Naive thymus-derived CD4-positive, alpha-beta T cell (primary cell): ENCODE measurements at places on chromosomes 6 and 20. TPM values are rescaled to one million over a fixed set of nuclear protein-coding genes. Genes with fewer than 3 reads are reported as not detected.

DNA sequence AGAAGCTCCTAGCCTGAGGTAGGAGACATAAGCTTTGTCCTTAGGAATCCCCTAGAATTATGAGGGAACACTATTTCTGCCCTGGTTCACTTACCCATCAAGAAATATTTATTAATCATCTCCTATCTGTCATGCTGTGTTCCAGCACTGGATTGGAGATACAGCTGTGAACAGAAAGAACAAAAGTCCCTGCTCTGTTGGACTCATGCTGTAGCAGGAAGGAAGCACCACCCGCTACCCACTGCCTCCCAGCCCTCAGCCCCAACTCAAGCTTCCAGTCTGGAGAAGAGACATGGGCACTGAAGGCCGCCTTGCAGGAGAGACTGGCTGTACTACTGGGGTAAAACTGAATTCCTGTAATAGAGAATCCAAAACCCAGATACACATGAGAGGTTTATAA is 78.0 kb downstream of the MDGA1 start:
- H3K4me1 ChIP-seq = peaks cover 61% of the 10 kb centered on the region
- H3K36me3 ChIP-seq = no peaks in the 10 kb centered on the region
- H3K27ac ChIP-seq = no peak overlapping the region
- DNase-seq = no peak
- no peak overlapping the region for H3K4me3 ChIP-seq

GRCh38 chr20:10469599-10469998 is 34.5 kb downstream of the SLX4IP start:
- H3K36me3 ChIP-seq = peaks cover 5% of the 10 kb centered on the region
- H3K4me1 ChIP-seq = no peaks in the 10 kb centered on the region
- no peak overlapping the region for H3K4me3 ChIP-seq
- no peaks in the 10 kb centered on the region for H3K27me3 ChIP-seq

GRCh38 chr20:10550204-10551118 is 115.4 kb downstream of the SLX4IP start:
- H3K4me1 ChIP-seq = peaks cover 5% of the 10 kb centered on the region
- H3K4me3 ChIP-seq = no peak overlapping the region
- DNase-seq = no peak
- no peaks in the 10 kb centered on the region for H3K36me3 ChIP-seq
- no peaks in the 10 kb centered on the region for H3K27me3 ChIP-seq
- H3K27ac ChIP-seq = no peak overlapping the region

DNA sequence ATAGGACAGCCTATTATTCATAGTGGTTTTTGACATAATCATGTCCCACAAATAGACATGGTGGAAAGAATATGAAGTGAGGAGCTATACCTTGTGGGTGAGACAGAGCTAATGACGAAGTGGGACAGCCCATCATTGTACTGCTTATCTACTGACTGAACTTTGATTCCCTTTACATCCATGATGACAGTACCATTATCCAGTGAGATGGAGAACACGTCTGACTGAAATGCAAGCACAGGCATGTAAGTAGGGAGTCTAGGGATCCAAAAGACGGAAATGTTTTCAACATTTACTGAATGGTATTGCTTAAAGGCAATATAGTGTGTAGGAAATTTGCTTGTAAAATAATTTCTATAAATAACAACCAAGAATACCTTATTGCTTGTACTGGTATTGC is 43.5 kb downstream of the FAM229B start:
- no peaks in the 10 kb centered on the region for H3K4me1 ChIP-seq
- DNase-seq = no peak
- H3K36me3 ChIP-seq = no peaks in the 10 kb centered on the region
- no peak overlapping the region for H3K27ac ChIP-seq
- no peaks in the 10 kb centered on the region for H3K27me3 ChIP-seq

- DNase-seq = peak; percentile 44
- H3K27me3 ChIP-seq = no peaks in the 10 kb centered on the region
- no peaks in the 10 kb centered on the region for H3K36me3 ChIP-seq
- peak overlapping the region; percentile 26 for H3K4me3 ChIP-seq
These were observed 128.3 kb downstream of the MAP3K7 start for GRCh38 chr6:90458353-90459224.

- H3K27me3 ChIP-seq = no peaks in the 10 kb centered on the region
- H3K4me1 ChIP-seq = no peaks in the 10 kb centered on the region
- no peak overlapping the region for H3K27ac ChIP-seq
- H3K4me3 ChIP-seq = no peak overlapping the region
- no peak for DNase-seq
These were observed 25.9 kb upstream of the EPB41L1 start for GRCh38 chr20:36128463-36129159.

- no peaks in the 10 kb centered on the region for H3K4me1 ChIP-seq
- H3K36me3 ChIP-seq = peaks cover 4% of the 10 kb centered on the region
- H3K4me3 ChIP-seq = no peak within 1 kb of the TSS
- no peak for DNase-seq
- no peak within 1 kb of the TSS for H3K27ac ChIP-seq
These were observed at the start of gene CFB for GRCh38 chr6:31945507-31946369. Gene CFB, plus strand, starts transcription at chr6:31946095. Its CDS starts 127 bp downstream, at chr6:31946222.

KCNK17 gene
- not detected for total RNA-seq

TNFRSF6B gene
- total RNA-seq = 0.74 TPM

DDO gene
- total RNA-seq = not detected
